ENCODE measurements at places on chromosomes 2 and 18.

GRCh38 chr2:44549856-44550255 lies 188.1 kb downstream of the CAMKMT start:
- peak; percentile 26 for DNase-seq

GRCh38 chr2:119011162-119011909 lies 69.3 kb downstream of the MARCO start:
- DNase-seq = peak; percentile 48

DNA sequence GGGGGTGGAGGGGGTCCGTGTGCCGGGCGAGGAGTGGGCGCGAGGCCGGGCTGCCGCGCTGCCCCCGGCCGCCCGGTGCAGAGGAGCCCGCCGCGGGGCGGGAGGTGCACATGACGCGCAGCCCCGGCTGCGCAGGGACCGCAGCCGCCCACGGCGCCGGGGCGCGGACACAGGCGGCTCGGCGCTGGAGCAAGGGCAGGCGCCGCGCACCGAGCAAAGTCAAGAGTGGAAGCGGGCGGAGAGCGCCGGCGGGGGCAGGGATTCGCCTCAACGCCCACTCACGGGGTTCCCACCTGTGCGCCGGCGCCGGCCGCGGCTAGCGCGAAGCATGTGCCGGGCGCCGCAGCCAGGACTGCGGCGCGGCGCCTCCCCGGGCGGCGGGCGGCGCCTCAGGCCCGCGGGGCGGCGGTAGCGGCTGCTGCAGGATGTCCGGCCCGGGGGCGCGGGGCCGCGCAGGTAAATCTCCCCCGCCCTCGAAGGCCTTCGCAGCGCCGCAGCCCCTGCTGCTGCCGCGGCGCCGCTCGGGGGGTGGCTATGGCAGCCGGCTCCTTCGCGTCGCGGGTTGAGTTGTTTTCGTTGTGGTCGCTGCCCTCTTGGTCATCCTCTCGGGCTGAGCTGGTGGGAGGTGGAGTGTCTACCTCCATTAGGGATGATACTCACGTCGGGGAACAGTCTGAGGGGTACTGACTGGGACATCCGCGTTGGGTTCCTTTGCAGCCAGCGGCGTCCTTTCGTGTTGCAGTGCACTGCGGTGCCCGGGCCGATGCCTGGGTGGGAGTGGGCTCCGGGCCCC lies 216.3 kb upstream of the DTNA start:
- DNase-seq = no peak

- peak; percentile 20 for DNase-seq
Observed at GRCh38 chr2:12455661-12456060, 261.1 kb upstream of the TRIB2 start.

DNA sequence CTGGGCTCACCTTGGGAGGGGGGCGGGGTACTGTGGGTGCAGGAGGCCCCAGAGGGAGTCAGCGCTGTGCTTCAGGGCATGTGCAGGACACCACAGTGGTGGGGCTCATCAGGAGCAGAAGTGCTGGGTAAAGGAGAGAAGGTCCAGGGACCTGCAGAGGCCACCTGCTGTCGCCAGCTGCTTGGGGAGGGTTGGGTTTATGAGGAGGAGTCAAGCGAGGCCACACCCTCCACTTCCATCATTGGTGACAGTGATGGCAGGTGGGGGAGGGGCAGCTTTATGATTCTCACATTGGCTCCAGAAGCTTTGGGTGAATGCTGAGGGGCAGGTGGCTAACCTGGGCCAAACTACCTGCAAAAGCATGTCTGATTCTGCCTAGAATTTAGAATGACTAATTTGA lies 392.6 kb downstream of the HRH4 start:
- no peak for DNase-seq

GRCh38 chr2:196711625-196712024 lies 72.1 kb downstream of the CCDC150 start:
- no peak for DNase-seq

- DNase-seq = no peak
Observed at GRCh38 chr2:105928563-105928962, 183.9 kb downstream of the NCK2 start.

- DNase-seq = no peak
Observed at GRCh38 chr2:190635781-190636180, 13.1 kb upstream of the NAB1 start.

DNA sequence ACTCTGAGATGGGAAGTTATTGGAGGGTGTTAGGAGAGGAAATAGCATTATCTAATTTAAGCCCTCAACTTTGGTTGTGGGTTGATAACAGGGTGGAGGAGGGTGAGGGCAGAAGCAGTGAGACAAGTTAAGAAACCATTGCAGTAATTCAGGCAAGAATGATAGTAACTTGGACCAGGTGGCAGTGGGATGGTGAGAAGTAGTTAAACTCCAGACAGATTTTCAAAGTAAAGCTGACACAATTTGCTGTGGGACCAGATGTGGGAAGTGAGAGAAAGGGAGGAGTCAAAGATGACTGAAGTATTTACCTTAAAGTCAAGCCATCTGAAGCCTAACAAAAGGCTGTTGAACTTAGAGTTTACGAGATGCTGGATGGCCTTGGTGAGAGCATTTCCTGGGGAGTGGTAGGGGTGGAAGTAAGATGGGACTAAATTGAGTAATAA lies 163.2 kb upstream of the KLF7 start:
- no peak for DNase-seq

GRCh38 chr2:181235683-181236459 lies 221.3 kb upstream of the ITGA4 start:
- no peak for DNase-seq

DNA sequence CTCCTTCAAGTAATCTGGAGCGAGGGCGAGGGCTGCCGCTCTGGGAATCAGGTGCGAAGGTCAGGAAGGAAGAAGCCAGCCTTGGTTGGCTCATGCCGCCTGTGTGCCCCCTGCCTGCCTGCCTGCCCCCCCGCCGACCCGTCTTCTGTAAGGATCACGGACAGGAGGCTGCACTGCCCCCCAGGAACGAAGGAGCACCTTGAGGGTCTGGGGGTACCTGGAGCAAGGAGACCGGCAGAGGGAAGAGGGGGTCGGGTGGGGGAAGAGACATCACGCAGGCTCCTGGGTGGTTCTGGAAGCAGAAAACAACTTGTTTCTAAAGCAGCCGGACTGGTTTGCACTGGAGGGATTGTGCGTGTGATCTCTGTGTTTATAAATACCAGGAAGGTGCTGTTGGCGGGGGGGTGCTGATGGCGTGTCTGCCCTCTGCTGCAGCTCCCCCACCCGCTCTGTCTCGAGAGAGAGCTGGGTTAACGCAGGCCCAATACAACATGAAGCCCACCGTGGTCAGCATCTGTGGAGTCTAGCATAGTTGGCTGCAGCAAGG lies 1.7 kb downstream of the FOSL2 start:
- no peak for DNase-seq

GRCh38 chr2:241967467-241968144 lies 98.1 kb downstream of the RTP5 start:
- DNase-seq = no peak

GRCh38 chr2:48600204-48600813 lies 17.3 kb upstream of the GTF2A1L start:
- DNase-seq = peak; percentile 21

DNA sequence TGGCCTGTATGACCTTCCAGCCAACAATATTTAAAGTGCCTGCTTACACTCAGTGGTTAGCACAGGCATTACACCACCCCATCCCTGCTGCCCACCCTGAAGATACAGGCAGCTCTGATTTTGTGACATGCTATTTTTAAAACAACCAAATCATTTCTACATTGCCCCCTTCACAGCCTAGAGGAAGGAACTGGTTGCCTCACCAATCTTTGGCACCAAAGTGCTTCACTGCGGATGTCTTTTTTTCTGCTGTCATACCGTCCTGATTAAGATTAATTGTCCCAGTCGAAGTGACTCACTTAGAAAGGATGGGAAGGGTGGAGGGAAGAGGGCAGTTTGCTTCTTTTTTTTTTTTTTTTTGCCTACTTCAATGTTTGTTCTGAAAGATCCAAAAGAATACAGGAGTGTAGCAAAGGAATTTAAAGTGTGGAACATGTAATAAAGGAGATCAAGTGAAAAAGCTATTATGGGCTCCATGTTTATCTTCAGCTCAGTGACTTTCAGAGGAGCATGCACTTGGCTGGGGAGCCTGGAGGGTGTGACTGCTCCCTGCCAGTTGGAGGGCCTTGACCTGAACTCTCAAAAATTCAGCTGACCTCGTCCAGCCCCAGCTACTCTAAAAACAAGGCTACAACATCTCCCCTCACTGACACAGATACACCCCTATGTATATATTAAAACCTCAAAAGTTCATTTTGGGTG lies 501.1 kb upstream of the TNP1 start:
- DNase-seq = peak; percentile 83

- DNase-seq = peak; percentile 8
Observed at GRCh38 chr2:195543902-195544894, 112.8 kb upstream of the SLC39A10 start.

DNA sequence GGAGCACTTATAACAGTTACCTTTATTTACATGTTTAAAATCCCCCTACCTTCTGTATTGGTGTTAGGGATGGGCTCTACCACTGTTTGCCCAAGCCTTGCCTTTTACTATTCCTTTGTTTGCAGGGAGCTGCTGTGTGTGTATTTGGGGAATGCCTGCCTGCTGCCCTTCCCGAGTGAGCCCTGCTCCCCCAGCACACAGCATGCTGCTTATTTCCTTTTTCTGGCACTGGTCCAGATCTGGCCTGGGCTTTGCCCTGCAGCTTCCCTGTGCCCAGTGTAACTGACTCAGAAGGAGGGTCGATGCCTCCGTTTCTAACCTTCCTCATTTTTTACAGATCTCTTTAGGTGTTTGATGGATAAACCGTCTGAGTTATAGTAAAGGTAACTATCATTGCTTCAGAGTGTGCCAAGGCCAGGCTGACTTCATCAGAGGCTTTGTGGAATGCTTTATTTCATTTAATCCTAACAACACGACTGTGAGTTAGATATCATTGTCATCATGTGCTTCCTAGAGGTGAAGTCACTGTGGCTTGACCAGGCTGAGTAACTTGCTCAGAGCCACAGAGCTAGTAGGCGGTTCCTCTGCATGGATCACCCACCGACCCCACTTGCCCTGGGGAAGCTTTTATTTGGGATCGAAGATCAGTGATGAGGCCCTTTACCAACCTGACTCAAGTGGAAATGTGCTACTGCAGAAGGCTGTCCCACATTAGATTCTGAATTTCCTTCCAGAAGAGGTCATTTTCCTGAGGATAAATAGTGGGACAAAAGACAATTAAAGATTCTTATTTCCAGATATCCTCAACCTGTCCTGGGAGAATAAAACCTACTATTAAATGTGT lies 238.8 kb downstream of the ZNF407 start:
- DNase-seq = no peak

DNA sequence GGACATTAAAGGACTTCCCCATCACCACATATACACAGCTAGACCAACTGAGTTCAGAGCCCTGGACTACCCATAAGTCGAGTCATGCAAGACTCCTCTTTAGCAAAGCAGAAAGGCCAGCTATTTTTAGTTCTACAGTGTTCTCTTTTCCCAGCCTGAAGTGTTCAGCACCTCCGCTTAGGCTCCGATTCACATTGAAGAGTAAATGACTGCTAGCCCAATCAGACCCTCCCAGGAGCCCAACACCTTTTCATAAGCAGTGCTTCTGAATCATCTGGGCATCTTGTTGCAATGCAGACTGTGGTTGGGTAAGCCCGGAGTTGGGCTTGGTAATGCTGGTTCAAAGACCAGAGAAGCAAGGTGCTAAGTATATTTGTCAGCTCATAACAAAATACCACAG lies 138.6 kb upstream of the MSH6 start:
- DNase-seq = no peak

- DNase-seq = peak; percentile 58
Observed at GRCh38 chr2:127007652-127008051, 99.3 kb downstream of the BIN1 start.

DNA sequence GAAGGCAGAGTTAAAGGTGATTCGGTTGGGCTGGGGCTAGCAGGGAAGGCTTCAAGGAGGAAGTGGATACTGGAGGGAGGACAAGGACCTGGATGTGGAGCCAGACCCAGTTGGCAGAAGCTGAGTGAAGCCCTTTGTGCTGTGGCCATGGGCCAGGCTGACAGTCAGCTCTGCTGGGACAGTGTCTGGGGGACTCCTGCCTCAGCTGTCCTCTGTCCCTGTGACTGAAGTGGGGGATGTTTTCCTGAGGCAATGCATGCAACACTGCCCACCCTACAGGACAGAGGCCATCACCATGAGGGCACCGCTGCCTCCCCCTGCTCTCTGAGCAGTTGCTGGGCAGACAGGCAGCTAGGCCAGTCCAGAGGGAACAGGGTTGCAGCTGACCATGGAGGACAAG lies 40.0 kb downstream of the ST8SIA5 start:
- no peak for DNase-seq

GRCh38 chr2:106759966-106760365 lies 126.0 kb downstream of the ST6GAL2 start:
- DNase-seq = no peak

GRCh38 chr18:13110559-13110958 lies 108.0 kb upstream of the LDLRAD4 start:
- no peak for DNase-seq

- no peak for DNase-seq
Observed at GRCh38 chr18:70188113-70188512, 17.4 kb downstream of the RTTN start.

- no peak for DNase-seq
Observed at GRCh38 chr2:81355436-81355835, 1050.9 kb upstream of the LRRTM1 start.

GRCh38 chr2:15625344-15626036 lies 33.8 kb downstream of the DDX1 start:
- no peak for DNase-seq

DNA sequence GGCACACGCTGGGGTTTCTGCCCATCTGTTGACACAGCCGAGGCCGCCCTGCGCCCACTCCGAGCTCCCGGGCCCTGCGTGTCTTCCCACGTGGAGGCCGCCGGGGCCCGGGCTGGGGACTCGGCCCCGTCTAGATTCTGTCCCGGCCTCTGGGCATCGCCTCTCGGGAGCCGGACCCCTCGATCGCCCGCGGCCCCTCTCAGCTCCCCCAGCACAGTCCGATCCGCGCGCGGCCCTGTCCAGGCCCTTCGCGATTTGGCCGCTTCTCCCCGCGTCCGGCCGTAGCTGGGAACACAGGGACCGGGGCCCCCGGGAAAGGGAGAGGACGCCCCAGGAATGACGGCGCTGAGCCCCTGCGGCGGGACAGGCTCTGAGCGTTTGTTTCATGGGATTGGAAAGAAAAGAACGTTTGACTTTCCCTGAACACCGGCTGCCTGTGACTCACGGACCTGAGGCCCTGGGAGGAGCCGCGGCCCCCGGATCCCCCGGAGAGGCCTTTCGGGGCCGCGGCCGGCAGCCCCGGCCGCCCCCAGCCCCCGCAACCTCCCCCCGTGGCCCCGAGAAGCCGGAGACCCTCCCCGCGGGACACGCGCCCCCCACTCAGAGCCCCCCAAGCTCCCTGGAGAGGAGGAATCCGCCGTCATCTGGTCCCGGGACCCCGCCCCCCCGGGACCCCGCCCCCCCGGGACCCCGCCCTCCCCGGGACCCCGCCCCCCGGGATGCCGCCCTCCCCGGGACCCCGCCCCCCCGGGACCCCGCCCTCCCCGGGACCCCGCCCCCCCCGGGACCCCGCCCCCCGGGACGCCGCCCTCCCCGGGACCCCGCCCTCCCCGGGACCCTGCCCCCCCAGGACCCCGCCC lies 62.7 kb upstream of the CTDP1 start:
- DNase-seq = peak; percentile 58

DNA sequence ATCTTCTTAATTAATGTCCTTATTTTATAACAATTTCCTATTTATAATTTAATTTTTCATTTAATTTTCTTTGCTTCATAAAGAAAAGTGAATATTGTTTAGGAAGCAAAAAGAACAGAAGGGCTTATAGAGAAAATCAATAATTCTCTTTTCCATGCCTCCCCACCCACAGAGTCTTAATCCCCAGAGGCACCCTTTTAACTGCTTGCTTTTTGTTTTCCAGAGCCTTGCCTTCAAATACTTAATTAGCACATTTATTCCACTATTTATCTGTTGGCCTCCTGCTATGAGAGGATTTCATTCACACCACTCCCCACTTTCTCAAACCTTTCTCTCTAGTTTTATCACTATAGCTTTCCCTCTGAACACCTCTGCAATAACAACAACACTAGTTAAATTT lies 373.6 kb downstream of the MBD2 start:
- no peak for DNase-seq

All from RWPE1 (cell line).